Mucosa of gallbladder (tissue), 1 donor: ENCODE measurements at places on chromosomes 3 and 15.

DNA sequence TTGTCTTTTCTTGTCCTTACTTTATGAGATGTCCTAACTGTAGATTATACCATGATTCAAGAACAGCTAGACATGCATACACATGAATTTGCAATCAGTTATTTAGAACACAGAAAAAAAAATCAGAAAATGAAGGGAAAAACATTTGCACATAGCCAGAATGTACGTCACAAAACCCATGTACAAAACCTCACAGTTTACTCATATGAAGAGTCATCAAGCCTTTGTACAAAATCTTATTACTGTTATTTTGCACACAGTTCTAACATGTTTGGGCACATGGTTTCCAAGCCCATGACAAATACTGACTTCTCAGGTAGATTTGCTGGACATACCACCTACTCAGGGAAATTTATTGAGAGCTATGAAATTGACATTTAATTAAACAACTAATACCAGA, 48.2 kb downstream of the MAP3K13 start:
- DNase-seq: no peak

GRCh38 chr3:78398401-78398800, 1358.5 kb downstream of the ROBO2 start:
- no peak for DNase-seq

DNA sequence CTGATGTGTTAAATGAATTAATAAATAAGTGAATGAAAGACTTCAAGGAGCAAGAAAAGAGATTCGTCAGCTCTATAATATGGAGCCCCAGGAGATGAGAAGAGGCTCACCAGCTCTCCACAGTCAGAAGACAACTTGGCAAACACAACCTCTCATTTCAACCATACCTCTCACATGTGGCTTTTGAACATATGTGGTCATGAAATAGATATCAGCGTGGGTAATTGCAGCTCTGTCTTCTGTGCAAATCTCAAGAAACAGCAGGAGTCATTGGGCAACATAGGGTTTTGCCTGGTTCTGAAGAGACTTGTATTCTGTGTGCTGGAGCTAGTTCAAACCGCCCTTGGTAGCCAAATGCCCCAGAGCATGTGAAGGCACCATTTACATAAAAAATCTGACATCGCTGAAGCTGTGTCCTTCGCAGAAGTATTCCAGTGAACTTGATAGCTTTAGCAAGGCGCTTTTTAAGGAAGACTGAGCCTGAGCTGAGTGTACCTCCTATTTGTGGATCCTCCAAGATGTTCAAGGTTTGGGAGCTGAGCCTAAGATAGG, 8.4 kb downstream of the CX3CR1 start:
- DNase-seq: no peak

- no peak for DNase-seq
Observed at GRCh38 chr15:54364961-54365360, 386.7 kb downstream of the UNC13C start.

DNA sequence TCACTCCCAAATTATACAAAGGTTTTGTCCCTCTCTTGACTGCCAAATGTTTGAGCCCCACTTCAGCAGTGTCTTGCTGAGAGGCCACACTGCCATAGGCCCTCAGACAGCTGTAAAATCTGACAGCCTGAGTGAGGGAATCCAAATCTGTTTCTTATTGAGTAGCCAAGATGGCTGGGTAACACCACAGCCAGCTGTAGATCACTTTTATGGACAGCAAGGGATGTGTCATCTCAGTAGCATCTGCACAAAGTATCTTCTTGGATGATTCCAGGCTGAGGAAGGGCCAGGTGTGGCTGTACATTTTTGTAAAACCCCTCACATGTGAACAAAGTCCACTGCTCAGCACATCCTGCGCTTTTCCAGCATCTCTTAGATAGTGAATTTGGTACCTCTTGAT, 237.0 kb upstream of the LRTM1 start:
- DNase-seq: no peak

GRCh38 chr15:55239440-55240124, 42.8 kb upstream of the RSL24D1 start:
- no peak for DNase-seq

DNA sequence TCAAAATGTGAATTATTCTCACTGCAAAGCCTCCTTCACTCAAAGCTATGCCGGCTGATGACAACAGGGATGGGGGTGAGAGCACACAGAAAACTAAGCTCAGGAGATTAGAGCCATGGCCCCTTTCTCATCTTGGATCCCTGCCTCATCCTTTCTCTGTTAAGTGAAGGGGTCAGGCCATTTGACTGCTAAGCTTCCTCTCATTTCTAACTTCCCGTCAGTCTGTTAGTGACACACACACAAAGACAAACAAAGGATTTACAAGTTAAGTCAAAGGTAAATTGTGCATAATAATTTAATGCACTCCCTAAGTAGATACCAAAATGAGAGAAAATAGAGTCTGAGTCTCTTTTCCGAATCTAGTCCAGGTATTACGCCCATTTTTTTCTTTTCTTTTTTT, 1.2 kb downstream of the SS18L2 start:
- no peak for DNase-seq

- no peak for DNase-seq
Observed at GRCh38 chr3:17195192-17195611, 310.4 kb downstream of the PLCL2 start.
